ENCODE measurements at places on chromosomes 6 and 20. TPM values are rescaled to one million over a fixed set of nuclear protein-coding genes. Genes with fewer than 3 reads are reported as not detected.

BCAS1 gene
- not detected for total RNA-seq

TMEM74B gene
- total RNA-seq = 4.2 TPM

SLC22A16 gene
- not detected for total RNA-seq

MEI4 gene
- total RNA-seq = 1.0 TPM

E2F1 gene
- total RNA-seq = 9.7 TPM

SIRPG gene
- not detected for total RNA-seq

LRP11 gene
- 2.8 TPM for total RNA-seq

BPI gene
- not detected for total RNA-seq

IL17A gene
- not detected for total RNA-seq

NR2E1 gene
- total RNA-seq = 0.25 TPM

PLAGL1 gene
- 5.6 TPM for total RNA-seq

TSPYL4 gene
- total RNA-seq = 32.2 TPM

EEF1E1 gene
- total RNA-seq = 119 TPM

BEND6 gene
- 0.90 TPM for total RNA-seq

SIRPB1 gene
- total RNA-seq = 0.62 TPM

PEX3 gene
- total RNA-seq = 12.0 TPM

MICB gene
- total RNA-seq = 8.1 TPM

PNPLA1 gene
- total RNA-seq = not detected

TM9SF4 gene
- total RNA-seq = 27.9 TPM

LINC00237 gene
- total RNA-seq = not detected

CLVS2 gene
- 1.8 TPM for total RNA-seq

SAPCD1 gene
- total RNA-seq = 10.1 TPM

CCN6 gene
- not detected for total RNA-seq

CLPSL1 gene
- not detected for total RNA-seq

PRKN gene
- 2.8 TPM for total RNA-seq

WFDC9 gene
- not detected for total RNA-seq

PSORS1C2 gene
- not detected for total RNA-seq

CENPQ gene
- 31.1 TPM for total RNA-seq

IL20RA gene
- not detected for total RNA-seq

SLC16A10 gene
- 4.8 TPM for total RNA-seq

SLC17A1 gene
- not detected for total RNA-seq

CST8 gene
- total RNA-seq = not detected

CST2 gene
- not detected for total RNA-seq

CST5 gene
- not detected for total RNA-seq

SLC18B1 gene
- 5.1 TPM for total RNA-seq

CGA gene
- total RNA-seq = not detected

E2F3 gene
- total RNA-seq = 35.7 TPM

EPPIN gene
- not detected for total RNA-seq

C2 gene
- 1.1 TPM for total RNA-seq

LPIN3 gene
- 2.8 TPM for total RNA-seq

RBM24 gene
- total RNA-seq = 27.6 TPM

CCR6 gene
- total RNA-seq = not detected

SNAP91 gene
- 3.4 TPM for total RNA-seq

TTK gene
- total RNA-seq = 139 TPM

CDSN gene
- total RNA-seq = not detected

NUS1 gene
- total RNA-seq = 33.4 TPM

SLC22A1 gene
- total RNA-seq = 0.22 TPM

SLC17A2 gene
- not detected for total RNA-seq

TDRD6 gene
- 0.15 TPM for total RNA-seq
